Vagina (tissue), 2 donors: ENCODE measurements at places on chromosomes 1 and 21.

GRCh38 chr1:25504706-25505595 is 38.5 kb upstream of the LDLRAP1 start:
- DNase-seq = no peak
- H3K27me3 ChIP-seq = no peaks in the 10 kb centered on the region
- peaks cover 20% of the 10 kb centered on the region for H3K4me1 ChIP-seq
- H3K36me3 ChIP-seq = no peaks in the 10 kb centered on the region

GRCh38 chr1:3519301-3519885 is 64.9 kb downstream of the ARHGEF16 start:
- H3K27me3 ChIP-seq = no peaks in the 10 kb centered on the region
- H3K27ac ChIP-seq = no peak overlapping the region
- no peaks in the 10 kb centered on the region for H3K4me1 ChIP-seq
- no peak overlapping the region for H3K4me3 ChIP-seq
- no peak for DNase-seq

- H3K4me1 ChIP-seq = no peaks in the 10 kb centered on the region
- H3K36me3 ChIP-seq = no peaks in the 10 kb centered on the region
- no peak overlapping the region for H3K27ac ChIP-seq
Measured at GRCh38 chr1:50853325-50853724, 106.7 kb downstream of the FAF1 start.

GRCh38 chr1:88311265-88311664 is 372.8 kb upstream of the PKN2 start:
- DNase-seq = no peak
- H3K27ac ChIP-seq = no peak overlapping the region
- no peak overlapping the region for H3K4me3 ChIP-seq
- no peaks in the 10 kb centered on the region for H3K4me1 ChIP-seq
- H3K36me3 ChIP-seq = no peaks in the 10 kb centered on the region
- no peaks in the 10 kb centered on the region for H3K27me3 ChIP-seq
